Neural progenitor cell (in vitro differentiated cells): ENCODE measurements at places on chromosomes 6 and 20. TPM values are rescaled to one million over a fixed set of nuclear protein-coding genes. Genes with fewer than 3 reads are reported as not detected.

DNA sequence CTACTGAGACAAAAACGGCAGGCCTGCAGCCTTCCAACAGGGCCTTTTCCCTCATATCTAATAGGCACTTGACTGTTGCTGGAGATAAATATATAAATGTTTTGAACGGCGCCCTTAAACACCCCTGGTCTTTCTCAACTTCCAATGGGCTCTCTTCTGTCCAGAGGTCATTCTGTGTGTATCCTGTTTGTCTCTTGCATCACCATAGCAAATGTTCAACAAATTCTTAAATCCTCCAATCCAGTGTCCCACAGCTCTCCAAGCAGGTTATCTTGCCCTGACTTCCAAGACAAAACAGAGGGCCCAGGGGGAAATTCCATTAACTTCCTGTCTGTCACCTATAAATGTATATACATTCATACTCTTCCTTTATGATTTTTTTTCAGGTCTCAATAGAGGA lies 62.0 kb downstream of the OR2J2 start:
- no peak overlapping the region for H3K4me3 ChIP-seq
- no peak overlapping the region for H3K27ac ChIP-seq
- DNase-seq, result no peak
- no peaks in the 10 kb centered on the region for H3K27me3 ChIP-seq
- H3K36me3 ChIP-seq, result no peaks in the 10 kb centered on the region

The NAPB gene
- 19.8 and 23.8 TPM in 2 replicates for total RNA-seq

DNA sequence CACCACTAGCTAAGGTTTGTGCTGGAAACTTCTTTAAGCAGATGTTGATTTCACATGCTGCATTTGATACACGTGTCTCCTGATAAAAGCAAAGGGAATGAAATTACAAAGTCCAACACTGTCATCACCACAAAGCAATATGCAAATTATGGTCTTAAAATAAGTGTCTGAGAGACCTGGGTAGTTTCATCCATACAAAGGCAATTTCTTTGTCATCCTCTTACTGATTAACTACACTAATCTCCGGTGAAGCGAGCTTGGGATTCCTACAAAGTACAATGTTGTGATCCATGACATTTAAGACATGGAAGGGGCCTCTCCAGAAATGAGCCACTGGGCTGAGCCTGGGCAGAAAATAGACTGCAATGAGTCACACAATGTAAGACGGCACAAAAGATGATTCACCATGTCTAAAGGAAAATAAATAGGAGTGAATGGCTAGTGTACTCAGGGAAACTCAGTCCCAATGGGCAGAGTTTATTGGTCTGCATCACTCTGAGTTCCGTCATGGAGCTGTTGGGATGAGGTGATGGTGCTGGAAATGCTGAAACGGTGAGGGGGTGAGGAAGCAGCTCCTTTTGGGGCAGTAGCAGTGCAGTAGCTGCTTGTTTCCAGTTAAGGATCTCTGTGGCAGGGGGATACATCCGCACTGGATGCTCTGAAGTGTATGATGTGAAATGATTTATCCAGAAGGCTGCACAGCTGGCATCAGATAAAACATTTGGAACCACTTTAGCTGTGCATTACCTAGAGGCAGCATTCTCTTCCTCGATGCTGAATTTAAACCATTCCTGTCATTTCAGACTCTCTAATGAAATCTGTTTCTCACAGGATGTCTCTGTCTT lies 103.3 kb downstream of the IBTK start:
- H3K4me3 ChIP-seq, result no peak overlapping the region
- H3K27ac ChIP-seq, result no peak overlapping the region
- H3K27me3 ChIP-seq, result no peaks in the 10 kb centered on the region
- no peaks in the 10 kb centered on the region for H3K36me3 ChIP-seq

DNA sequence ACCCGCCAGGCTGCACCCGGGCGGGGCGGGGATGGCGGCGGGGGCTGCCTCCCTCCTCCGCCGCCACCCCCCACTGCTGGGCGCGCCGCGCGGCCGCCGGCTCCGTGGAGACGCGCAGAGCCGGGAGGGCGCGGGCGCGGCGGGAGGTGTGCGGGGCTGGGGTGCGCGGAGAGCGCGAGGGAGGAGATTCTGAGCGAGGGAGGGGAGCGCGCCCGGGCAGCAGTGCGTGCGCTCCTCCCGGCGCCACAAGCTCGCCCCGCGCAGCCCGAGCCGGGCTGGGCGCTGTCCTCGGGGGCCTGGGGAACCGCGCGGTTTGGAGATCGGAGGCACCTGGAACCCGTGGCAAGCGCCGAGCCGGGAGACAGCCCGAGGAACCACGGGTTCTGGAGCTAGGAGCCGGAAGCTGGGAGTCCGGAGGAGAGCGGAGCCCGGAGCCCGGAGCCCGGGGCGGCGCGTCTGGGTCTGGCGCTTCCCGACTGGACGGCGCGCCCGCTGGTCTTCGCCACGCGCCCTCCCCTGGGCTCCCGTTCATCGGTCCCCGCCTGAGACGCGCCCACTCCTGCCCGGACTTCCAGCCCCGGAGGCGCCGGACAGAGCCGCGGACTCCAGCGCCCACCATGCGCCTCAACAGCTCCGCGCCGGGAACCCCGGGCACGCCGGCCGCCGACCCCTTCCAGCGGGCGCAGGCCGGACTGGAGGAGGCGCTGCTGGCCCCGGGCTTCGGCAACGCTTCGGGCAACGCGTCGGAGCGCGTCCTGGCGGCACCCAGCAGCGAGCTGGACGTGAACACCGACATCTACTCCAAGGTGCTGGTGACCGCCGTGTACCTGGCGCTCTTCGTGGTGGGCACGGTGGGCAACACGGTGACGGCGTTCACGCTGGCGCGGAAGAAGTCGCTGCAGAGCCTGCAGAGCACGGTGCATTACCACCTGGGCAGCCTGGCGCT lies at the start of gene NTSR1:
Gene NTSR1 (plus strand): TSS at position 246 of the 946 bp plus-strand sequence. CDS start 372 bp downstream, at position 618.
- no peaks in the 10 kb centered on the region for H3K36me3 ChIP-seq
- H3K27me3 ChIP-seq, result peaks cover 86% of the 10 kb centered on the region
- peaks cover 5% of the 10 kb centered on the region for H3K4me1 ChIP-seq
- peak within 1 kb of the TSS; percentile 36 for H3K4me3 ChIP-seq

The ZKSCAN3 gene
- total RNA-seq, result 9.0 and 12.3 TPM in 2 replicates

The MRAP2 gene
- 0.59 and 0.75 TPM in 2 replicates for total RNA-seq

DNA sequence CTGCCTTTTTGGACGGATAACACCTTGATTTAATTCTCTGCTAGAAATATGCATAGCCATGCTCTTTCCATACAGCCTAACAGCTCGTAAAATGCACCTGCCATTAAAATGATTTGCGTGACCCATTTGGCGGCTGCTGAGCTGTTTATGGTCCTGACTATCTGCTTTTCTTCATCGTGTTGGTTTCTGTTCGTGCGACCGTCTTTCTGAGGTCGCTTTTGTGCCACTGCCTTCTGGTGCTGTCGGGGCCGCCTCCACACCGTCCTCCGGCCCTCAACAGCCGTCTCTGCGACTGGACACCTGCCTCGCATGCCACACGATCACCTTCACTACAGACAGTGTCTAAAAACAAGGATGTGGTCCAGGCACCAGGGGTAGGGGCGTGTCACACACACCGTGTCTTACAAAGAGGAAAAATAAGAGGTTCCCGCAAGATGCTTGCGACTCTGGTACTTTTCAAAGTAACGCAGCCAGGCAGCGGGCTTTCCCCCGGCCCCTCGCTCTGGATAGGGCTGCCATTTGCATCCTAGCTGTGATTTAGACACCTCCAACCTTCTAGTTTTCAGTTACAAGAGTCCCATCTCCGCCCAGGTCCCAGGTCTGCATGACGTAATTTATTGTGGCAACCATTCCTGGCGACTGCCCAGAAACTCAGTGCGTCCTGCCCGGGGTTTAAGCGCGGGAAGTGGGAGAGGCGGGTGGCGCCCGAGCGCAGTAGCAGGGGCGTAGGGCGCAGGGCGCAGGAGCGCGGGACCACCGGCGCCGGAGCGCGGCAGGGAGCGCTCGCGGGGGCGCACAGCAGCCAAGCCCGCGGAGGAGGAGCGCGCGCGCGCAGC lies at the start of gene STMND1:
Gene STMND1 (plus strand): TSS at position 629 of the 836 bp plus-strand sequence. CDS start 208 bp downstream, outside the sequence.
- DNase-seq, result peak; percentile 63
- H3K27ac ChIP-seq, result no peak within 1 kb of the TSS
- H3K4me3 ChIP-seq, result peak within 1 kb of the TSS; percentile 61
- no peaks in the 10 kb centered on the region for H3K4me1 ChIP-seq

DNA sequence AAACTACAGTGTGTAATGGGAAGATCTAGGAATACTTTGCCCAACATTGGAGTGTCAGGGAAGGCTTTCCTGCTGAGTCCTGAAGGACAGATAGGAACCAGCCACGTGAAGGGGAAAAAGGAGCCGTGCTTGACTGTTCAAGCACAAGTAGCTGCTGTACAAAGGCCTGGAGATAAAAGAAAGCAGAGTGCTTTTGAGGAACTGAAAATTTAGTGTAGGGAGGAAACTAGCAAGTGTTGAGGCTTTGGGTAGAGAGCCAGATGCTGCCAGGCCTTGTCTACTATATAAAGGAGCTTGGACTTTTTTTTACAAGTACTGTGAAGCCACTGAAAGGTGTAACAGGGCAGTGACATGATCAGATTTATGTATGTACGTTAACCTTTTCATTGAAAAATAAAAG lies 39.0 kb downstream of the DSE start:
- H3K27me3 ChIP-seq, result no peaks in the 10 kb centered on the region
- DNase-seq, result no peak
- H3K4me1 ChIP-seq, result peaks cover 17% of the 10 kb centered on the region
- H3K36me3 ChIP-seq, result no peaks in the 10 kb centered on the region

The CRISP3 gene
- not detected in 2 replicates for total RNA-seq

The NT5DC1 gene
- total RNA-seq, result 19.3 and 21.6 TPM in 2 replicates

DNA sequence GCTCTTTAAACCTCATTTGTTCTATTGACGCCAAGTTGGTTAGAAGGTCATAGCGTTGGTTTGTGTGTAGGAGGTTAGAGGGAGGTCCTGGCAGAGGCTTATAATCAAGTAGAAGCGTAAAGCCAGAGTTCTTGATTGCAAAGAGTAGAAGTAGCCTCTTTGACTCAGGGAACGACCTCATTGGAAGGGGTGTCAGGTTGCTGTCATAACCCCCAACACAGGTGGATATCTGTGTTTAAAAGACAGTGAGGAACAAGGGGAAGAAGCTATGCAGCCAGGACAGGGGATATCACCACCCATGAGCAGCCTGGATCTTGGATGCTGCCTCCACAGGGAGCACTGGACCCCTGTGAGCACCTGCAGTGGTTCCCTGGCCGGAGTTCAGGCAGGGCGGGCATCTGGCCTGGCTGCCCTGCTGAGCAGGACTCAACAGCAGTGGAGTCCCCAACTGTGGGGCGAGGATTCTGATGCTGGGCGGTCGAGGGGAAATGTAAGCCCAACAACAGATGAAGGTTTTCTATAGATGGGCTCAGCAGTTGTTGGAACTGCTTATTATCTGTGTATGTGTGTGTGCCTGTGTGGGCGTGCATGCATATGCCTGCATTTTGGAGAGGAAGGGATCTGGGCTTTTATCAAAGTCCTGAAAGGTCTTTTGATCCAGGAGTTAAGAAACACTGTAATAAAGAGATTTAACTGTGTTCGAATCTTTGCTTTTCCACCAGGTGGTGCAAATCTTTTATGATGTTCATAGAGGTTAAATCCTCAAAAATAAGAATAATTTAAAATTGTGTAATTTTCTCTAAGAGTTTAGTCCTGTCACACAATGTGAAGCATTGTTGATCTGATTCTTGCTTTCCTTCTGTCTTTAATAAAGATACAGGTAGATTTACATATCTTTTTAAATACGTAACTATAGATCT lies 27.7 kb downstream of the HIVEP1 start:
- no peak for DNase-seq
- H3K4me3 ChIP-seq, result no peak overlapping the region
- peaks cover 5% of the 10 kb centered on the region for H3K4me1 ChIP-seq
- peaks cover 5% of the 10 kb centered on the region for H3K36me3 ChIP-seq
- H3K27ac ChIP-seq, result no peak overlapping the region

The TNF gene
- 0.19 TPM in 1 of 2 replicates, not detected in the other for total RNA-seq

- no peak overlapping the region for H3K27ac ChIP-seq
- no peak for DNase-seq
- H3K4me1 ChIP-seq, result peaks cover 9% of the 10 kb centered on the region
Measured at GRCh38 chr6:130381459-130382380, 15.9 kb downstream of the TMEM200A start.

GRCh38 chr6:134281388-134281787 lies 36.5 kb downstream of the SGK1 start:
- H3K4me1 ChIP-seq, result no peaks in the 10 kb centered on the region
- no peaks in the 10 kb centered on the region for H3K36me3 ChIP-seq
- H3K27me3 ChIP-seq, result no peaks in the 10 kb centered on the region
- DNase-seq, result no peak
- H3K27ac ChIP-seq, result no peak overlapping the region
- no peak overlapping the region for H3K4me3 ChIP-seq

DNA sequence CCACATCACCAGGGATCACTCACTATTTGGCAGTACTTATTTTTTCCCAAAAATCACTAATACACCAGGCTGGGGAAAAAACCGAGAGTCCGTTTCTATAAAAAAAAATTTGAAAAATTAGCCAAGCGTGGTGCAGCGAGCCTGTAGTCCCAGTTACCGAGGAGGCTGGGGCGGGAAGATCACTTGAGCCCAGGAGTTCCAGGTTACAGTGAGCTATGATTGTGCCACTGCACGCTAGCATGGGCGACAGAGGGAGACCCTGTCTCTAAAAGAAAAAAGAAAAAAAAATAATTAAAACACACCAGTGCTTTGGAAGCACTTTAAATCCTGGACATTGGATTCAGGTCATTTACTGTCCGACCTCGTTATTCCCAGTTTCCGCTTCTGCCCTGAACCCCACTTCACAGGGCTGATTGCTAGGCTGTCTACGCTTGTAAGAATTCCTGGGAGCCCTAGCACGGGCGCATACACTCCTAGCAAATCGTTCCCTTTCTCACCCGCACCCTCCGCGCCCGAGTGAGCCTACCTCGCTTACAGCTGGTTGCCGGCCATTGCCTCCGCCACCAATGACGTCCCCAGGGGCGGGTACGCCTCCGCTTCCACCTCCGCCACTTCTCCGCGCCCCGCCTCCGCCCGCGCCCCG lies at the start of gene TPMT:
Gene TPMT (minus strand): TSS at position 571 of the 643 bp plus-strand sequence. CDS start 5,950 bp downstream, outside the sequence.
- H3K27me3 ChIP-seq, result no peaks in the 10 kb centered on the region
- H3K4me3 ChIP-seq, result peak within 1 kb of the TSS; percentile 98
- H3K4me1 ChIP-seq, result peaks cover 19% of the 10 kb centered on the region
- DNase-seq, result peak; percentile 97

The GRIK2 gene
- total RNA-seq, result 0.88 and 1.5 TPM in 2 replicates

DNA sequence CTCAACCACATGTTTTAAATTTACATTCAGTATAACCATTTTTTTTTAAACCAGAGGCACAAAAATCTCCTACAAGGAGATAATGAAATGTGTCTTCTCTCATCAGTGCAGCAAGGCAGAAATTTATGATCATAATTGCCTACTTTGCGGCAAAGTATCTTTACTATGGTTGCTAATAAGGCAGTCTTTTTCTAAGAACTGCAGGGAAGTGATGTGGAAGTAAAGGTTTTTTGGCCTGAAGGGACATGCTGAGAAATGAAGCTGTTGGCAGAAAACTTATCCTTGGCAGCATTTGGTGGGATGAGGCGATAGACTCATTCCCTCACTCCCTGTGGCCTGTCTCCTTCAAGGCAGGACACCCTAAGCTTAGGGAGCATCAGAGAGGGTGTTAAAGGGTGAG lies 48.7 kb downstream of the SCGN start:
- H3K4me3 ChIP-seq, result no peak overlapping the region
- H3K27me3 ChIP-seq, result no peaks in the 10 kb centered on the region
- no peak overlapping the region for H3K27ac ChIP-seq

The TFAP2B gene
- total RNA-seq, result 0.15 TPM in 1 of 2 replicates, not detected in the other

The TCP11 gene
- 0.25 TPM in 1 of 2 replicates, not detected in the other for total RNA-seq

- peaks cover 40% of the 10 kb centered on the region for H3K4me1 ChIP-seq
- no peak overlapping the region for H3K27ac ChIP-seq
- DNase-seq, result no peak
Measured at GRCh38 chr6:159973951-159974350, 5.1 kb downstream of the IGF2R start.

- H3K27ac ChIP-seq, result no peak overlapping the region
- no peaks in the 10 kb centered on the region for H3K36me3 ChIP-seq
- no peak overlapping the region for H3K4me3 ChIP-seq
- no peaks in the 10 kb centered on the region for H3K27me3 ChIP-seq
- H3K4me1 ChIP-seq, result peaks cover 7% of the 10 kb centered on the region
Measured at GRCh38 chr20:25035921-25036320, 22.0 kb downstream of the ACSS1 start.
